ENCODE measurements at places on chromosomes 5 and 9.
A peak's percentile ranks its signal among the peaks of the same experiment; 100 is the strongest.

DNA sequence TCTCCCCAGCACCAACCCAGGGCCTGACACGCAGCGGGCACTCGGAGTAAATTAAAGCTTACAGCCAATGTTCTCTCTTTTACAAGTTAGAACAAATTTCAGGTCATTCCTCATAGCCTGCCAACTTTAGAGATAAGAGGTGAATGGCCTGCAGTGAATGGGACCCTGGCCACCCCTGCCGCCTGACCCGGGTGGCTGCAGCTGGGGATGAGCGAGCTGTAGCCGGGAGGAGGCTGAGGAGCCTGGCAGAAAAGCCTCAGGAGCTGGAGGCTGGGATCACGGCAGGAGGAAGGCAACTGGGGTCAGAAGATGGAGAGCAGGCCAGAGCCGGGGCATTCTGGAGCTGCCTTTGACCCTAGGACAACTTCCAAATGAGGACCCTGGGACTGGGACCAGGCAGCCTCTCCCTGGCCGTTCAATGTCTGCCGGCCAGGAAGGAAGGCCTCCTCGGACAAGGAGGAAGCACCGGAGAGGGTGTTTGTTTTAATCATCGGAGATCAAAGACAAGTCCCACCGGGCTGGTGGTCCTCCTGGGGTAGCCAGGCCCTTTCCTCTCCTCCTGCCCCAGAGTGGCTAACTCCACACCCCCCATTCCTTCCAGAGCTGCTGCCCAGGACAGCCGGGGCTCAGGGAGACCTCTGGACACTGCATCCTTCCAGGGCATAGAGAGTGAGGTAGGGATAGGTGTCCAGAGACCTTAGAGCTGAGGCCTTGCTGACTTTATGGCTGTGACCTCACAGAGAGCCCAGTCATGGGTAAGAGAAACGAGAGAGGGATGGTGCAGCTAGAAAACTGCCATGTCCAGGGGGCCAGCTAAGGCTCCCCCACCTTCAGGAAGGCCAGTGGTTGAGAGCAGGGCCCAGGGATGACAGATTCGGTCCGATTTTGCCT lies 87.3 kb upstream of the LMX1B start:
- DNase-seq = no peak

- no peak for DNase-seq
Measured at GRCh38 chr5:1322036-1322900, 22.6 kb downstream of the CLPTM1L start.

- DNase-seq = no peak
Measured at GRCh38 chr9:130240410-130241197, 25.0 kb upstream of the HMCN2 start.

DNA sequence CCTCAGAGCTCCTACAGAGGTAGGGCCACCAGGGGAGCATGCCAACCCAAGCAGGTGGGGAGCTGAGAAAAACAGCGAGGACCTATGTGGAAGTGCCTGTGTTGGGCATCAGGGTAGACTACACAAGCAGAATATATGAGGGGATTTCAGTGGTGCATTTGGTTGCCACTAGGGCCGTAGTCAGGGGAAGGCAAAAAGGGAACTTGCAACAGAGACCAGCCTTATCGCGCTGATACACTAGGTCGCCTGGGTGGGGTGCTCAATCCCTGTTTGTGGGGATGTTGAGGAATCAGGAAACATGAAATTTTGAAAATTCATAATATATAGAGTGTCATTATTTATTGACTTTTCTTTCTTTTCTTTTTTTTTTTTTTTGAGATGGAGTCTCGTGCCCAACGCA lies 370.9 kb upstream of the PRR16 start:
- DNase-seq = no peak

- DNase-seq = no peak
Measured at GRCh38 chr5:39076757-39077728, 2.8 kb upstream of the RICTOR start.

GRCh38 chr9:114278881-114279570 lies 43.9 kb upstream of the ORM1 start:
- DNase-seq = no peak

DNA sequence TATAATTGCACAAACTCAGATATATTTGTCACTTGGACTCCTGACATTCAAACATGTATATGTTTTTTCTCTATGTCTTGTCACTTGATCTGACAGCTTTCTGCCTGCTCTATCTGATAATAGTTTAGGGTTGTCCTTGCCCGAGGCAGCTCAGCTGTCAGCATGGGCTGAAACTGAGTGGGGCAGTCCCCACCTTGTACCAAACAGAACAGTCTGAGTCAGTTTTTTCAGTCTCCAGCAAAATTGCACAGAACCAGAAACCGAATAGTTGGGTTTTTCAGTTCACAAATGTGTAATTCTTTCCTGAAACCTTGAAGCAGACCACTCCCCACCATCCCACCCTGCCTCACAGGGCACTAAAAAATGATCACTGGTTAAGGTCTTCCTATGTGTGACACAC lies 9.5 kb upstream of the HAND1 start:
- DNase-seq = no peak

DNA sequence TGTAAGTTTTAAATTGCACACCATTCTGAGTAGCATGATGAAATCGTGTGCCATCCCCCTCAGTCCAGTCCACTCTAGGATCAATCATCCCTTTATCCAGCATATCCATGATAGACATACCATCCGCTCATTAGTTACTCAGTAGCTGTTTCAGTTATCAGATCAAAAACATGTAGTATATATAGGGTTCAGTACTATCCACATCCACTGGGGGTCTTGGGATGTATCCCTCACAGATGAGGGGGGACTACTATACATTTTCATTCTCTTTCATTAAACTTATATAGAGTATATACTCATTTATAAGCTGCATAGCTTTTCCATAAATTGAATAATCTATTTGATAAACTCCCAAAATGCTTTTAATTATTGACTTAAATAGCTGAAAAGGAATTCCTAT lies 67.6 kb downstream of the MEIKIN start:
- DNase-seq = no peak

DNA sequence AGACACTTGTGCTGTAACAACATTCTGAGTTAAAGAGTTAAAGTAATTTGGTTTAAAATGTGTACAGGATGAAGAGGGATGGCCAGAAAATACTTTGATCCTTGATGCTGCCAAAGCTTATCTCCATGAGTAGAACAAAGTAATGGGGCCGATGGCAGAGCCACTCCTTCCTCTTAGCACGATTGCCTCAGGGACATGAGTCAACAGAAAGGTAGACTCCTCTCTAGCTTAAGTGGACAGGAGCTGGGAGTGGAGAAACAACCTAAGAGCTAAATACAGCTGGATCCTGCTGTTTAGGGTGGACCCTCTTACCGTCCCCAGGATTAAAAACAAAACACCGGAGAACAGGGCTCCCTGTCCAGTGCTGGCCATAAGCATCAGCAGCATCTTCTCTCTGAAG lies 267.3 kb downstream of the IRX1 start:
- DNase-seq = no peak

GRCh38 chr9:3177936-3178335 lies 334.0 kb upstream of the PUM3 start:
- DNase-seq = no peak

DNA sequence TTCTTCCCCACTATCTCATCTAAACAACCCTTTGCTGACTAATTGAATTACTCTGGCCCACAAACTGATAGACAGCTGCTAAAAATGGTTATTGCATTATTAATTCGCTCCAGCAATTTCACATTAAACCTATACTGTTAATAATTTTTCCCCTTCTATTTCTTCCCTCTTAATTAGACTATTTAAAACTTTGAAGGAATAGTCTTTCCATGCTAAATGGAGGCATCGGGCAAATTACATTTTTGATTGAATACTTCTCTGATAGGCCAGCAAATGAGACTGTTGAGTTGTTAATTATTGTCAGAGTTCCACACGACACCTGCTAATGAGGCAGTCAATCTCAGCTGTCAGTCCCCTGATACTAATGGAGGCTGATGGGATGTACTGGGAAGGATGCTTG lies 242.5 kb downstream of the TRIM32 start:
- DNase-seq = no peak

GRCh38 chr5:96751203-96752169 lies 56.3 kb downstream of the ERAP1 start:
- DNase-seq = no peak

- DNase-seq = no peak
Measured at GRCh38 chr5:104955479-104955878, 1392.9 kb upstream of the NUDT12 start.

GRCh38 chr5:106755066-106755465 lies 915.7 kb downstream of the EFNA5 start:
- DNase-seq = no peak

- DNase-seq = no peak
Measured at GRCh38 chr5:10856683-10857337, 95.8 kb upstream of the DAP start.

DNA sequence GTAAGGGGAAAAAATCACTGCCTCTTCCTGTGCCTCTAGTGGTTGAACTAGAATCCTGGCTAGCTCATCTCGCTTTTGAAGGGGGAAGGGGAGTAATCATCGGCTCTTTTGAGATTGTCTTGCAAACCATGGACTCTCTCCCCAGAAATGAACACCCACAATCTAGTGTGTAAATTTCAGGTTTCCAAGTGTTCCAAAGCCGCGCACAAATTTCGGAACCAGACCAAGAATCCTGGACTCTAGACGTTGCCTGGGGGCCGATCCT lies 4.9 kb upstream of the FOXE1 start:
- no peak for DNase-seq

DNA sequence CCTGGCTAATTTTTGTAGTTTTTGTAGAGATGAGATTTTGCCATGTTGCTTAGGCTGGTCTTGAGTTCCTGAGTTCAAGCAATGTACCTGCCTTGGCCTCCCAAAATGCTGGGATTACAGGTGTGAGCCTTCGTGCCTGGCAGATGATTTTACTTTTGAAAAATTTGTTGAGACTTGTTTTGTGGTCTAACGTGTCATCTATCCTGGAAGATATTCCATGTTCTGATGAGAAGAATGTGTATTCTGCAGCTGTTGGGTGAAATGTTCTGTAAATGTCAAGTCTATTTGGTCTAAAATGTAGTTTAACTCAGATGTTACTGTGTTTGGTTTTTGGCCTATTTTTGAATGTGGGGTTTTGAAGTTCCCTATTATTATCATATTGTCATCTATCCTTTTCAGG lies 145.6 kb downstream of the XRCC4 start:
- DNase-seq = no peak

GRCh38 chr5:111935009-111935408 lies 178.0 kb upstream of the NREP start:
- DNase-seq = no peak

DNA sequence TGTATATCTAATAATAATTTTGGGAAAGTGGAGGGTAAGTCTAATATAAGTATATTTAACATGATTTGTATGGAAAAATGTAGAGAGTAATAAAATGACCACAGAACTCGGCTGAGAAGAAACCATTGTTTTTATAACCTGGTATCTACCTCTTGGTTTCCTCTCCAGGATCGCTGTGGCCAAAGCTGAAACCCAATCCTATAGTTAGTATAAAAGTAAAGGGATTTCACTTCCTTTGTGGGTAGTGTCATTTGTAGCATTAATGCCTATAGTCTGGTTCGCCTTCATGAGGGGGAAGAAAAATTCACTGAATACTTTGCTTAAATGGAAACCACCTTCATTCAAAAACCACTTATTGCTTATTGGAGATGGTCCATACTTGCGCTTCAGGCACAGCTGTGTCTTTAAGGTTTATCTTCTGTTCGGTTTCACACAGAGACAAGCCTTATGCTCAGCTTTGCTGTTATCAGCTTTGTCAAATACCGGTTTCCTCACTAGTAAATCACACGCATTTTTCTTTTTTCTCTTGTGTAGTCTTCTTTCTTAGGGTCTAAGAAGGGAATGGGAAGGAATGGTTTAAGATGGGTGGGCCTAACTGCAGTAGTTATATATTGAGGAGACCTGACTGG lies 12.1 kb downstream of the PIK3R1 start:
- no peak for DNase-seq

- no peak for DNase-seq
Measured at GRCh38 chr9:104417296-104417695, 86.8 kb upstream of the OR13F1 start.

DNA sequence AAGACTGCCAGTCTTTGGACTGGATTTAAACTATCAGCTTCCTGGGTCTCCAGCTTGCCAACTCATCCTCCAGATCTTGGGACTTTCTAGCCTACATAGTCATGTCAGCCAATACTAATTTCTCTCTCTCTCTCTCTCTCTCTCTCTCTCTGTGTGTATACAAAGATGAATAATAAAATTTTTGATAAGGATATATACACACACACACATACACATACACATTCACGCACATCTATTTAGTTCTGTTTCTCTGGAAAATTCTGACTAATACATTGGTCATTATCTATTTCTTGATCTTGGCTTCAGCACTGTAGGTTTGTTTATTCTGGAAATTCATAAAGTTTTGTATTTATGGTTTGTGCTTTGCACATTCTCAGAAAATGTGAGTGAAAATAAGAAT lies 1606.2 kb upstream of the NUDT12 start:
- no peak for DNase-seq

DNA sequence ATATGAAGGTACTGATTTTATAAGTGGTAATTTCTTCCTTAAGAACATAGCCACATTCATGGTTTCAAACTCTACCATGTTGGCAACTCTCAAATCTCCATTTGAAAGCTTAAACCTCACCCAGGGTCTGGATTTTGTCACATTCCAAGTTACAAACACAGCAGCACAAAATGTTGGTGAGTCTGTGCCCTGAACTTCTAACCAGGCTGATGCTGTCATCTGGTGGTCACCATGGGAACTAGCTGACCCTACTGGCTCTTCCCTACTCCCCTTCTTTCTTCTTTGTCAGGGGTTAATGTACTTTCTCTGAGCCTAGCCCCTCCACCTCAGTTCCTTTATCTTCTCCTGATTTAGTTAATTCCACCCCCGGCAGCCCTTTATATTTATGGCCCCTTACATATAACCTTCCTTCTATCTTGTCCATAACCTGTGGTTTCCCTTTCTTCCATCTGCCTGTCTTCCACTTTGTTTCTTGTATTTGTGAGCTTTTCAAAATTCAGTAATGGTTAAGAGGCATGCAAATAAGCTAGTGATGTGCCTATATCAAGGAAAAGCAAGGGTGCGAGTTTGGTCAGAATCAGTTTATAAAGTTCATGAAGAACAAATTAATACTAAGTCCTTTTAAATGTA lies 35.9 kb downstream of the TGFBR1 start:
- peak; percentile 15 for DNase-seq

GRCh38 chr5:37272511-37272910 lies 23.3 kb upstream of the CPLANE1 start:
- DNase-seq = no peak

- DNase-seq = no peak
Measured at GRCh38 chr5:76994337-76994736, 35.9 kb upstream of the AGGF1 start.

Measured in activated naive CD4-positive, alpha-beta T cell (primary cell).